ENCODE measurements at places on chromosomes 7 and 10.

GRCh38 chr10:62662486-62662885 is 142.0 kb upstream of the ADO start:
- no peak for DNase-seq

DNA sequence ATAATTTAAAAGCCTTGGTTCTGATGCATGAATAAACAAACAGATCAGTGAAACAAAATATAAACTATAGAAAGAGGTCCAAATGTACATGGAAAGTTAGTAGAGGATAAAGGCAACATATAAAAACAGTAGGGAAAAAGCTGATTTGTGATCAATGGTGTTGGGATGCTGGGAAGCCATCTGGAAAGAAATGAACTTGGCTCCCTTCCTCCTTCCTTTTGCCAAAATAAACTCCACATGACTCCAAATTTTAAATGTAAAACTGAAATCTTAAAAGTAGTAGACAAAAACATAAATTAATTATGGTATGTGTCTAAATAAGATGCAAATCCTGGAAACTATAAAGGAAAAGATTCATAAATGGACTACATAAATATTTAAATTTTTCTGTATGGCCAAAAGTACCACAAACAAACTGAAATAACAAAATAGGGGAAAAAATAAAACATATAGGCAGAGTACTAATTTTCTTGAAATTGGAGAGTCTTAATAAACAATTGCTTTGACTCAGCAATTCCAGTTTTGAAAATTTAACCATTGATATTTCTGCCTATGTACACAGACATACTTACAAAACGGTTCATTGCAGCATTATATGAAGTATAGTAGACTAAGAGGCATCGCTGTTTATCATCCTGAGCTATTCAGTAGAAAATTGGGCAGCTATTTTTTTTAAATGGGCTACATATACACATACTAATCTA is 77.0 kb upstream of the TRIM24 start:
- no peak for DNase-seq

- no peak for DNase-seq
Observed at GRCh38 chr10:74123081-74123480, 27.5 kb downstream of the AP3M1 start.

DNA sequence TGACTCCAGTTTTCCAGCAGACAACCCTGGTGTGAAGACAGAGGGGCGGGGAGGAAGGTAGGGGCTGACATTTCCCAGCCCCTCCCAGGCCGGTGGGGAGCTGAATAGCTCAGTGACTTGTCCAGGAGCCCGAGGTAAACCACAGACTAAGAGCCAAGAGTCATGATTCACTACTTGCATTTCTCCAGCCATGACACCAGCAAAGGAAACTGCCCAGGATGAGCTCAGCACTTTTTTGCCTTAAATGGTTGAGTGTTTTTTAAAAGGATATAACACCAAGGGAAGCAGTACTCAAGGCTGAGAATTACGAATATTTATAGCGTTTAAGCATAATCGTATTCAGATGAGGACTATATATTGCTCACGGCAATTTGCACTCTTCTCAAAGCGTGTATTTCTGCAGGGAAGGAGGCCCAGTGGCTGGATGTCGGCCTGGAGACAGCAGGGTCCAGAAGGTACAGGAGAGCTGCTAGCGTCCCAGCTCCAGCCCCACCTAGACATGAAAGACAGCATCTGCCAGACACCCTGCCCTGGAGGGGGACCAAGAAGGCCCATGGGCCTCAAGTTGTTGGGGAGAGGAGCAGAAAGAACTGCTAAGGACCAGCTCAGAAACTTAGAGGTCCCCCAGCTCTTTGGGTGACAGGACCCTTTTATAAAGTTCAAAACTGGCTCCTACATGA is 141.4 kb downstream of the GRID1 start:
- DNase-seq: no peak

DNA sequence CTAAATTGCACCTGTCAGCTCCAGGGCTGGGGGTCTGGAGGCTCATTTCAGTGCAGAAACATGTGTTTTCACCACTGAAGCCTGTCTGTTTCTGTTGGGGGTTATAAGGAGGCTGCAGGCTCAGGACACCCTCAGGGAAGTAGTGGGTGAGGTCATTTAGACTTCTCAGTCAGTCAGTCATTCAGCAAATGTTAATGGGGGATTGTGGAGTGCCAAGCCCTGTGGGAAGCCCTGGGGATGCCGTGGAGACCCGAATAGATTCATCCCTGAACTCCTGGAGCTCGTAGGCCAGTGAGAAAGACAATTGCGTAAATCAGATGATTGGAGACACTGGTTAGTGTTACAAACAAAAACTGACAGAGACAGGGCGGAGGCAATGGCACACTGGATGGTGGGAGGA is 19.2 kb downstream of the LHPP start:
- DNase-seq: no peak

GRCh38 chr10:110167149-110167548 is 40.3 kb upstream of the MXI1 start:
- no peak for DNase-seq

- DNase-seq: no peak
Observed at GRCh38 chr7:119196183-119196582, 971.7 kb downstream of the ANKRD7 start.

- DNase-seq: peak; percentile 73
Observed at GRCh38 chr7:131692131-131692960, 135.9 kb upstream of the PODXL start.

DNA sequence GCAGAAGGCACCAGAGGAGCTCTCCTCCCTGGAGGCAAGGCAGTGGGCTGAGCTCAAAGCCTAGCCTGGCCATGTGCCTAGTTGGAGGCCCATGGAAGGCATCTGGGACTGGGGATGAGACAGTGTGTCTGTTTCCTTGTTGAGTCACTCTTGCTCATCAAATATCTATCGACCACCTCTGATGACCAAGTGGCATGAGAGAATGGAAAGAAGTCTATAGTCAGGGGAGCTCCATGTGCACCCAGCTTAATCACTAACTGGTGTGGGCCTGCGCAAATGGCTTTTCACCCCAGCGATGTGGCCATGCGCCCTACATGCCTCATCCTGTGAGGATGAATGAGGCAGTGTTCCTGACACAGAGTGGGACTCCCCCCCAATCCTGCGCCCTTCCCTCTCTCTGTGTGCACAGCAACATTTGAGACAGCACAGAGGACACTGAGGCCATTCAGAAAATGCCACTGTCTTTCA is 229.9 kb downstream of the RPS24 start:
- no peak for DNase-seq

DNA sequence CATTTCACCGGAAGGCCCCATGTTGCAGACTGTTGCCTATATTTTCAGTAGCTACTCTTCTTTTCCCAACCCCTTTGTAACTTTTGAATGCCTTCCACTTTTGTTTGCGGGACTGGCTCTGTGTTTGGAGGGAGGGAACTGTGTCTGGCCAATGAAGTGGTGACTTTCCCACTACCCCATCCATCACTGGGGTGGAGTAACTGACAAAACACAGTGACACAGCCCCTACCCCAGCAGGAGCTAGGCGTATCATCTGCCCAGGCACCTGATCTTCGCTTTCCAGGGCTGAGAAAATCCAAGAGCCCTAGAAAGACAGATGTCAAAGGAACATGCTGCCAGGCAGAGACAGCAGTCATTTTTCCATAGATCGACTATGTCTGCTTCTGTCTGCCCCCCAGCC is 710.6 kb upstream of the CELF2 start:
- DNase-seq: no peak

DNA sequence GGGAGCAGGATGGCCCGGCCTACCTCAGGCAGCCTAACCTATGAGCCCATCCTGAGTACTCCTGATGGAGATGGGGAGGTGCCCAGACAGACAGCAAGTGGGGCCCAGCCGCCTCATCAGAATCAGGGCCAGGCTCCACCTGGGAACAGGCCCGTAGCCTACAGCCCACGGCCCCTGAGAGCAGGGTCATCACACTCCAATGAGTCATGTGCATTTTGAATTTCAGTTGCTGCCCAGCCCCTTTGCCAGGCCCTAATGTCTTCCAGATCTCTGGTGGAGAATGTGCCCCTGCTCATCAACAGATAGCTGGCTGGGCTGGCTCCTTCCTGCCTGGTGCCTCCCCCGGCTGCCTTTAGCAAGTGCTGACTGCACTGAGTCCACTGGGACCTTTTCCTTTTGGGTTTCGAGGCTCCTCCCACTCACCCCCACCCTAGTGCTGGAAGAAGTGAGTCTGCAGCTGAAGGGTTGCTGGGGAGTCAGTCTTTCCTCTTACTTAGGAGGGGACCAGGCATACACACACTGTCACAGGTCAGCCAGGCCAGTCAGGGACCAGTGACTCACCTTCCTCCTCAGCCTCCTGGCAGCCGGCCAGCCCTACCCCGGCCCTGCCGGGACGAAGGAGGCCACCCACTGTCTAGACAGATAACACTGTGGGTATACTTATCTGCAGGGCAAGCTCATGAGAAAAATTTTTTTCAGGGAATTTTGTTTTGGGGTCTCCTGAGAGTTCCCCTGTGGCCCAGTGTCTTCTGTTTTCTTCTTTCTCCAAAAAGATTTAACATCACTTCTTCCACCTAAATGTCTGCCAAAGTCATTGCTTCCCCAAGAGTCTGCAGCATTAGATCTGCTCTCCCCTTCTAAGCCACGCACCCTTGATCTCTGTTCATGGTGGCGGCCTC is 9.1 kb upstream of the ASIC3 start:
- DNase-seq: no peak

GRCh38 chr10:5809527-5810154 is 3.6 kb downstream of the GDI2 start:
- DNase-seq: no peak

- DNase-seq: no peak
Observed at GRCh38 chr10:83012866-83013265, 1126.4 kb upstream of the GHITM start.

GRCh38 chr10:133528296-133528844 is 1.2 kb downstream of the CYP2E1 start:
- DNase-seq: no peak

- DNase-seq: peak; percentile 48
Observed at GRCh38 chr10:15168291-15168785, at the start of gene NMT2. NMT2 (minus strand) TSS chr10:15168693; CDS start chr10:15168612, 81 bp downstream.

DNA sequence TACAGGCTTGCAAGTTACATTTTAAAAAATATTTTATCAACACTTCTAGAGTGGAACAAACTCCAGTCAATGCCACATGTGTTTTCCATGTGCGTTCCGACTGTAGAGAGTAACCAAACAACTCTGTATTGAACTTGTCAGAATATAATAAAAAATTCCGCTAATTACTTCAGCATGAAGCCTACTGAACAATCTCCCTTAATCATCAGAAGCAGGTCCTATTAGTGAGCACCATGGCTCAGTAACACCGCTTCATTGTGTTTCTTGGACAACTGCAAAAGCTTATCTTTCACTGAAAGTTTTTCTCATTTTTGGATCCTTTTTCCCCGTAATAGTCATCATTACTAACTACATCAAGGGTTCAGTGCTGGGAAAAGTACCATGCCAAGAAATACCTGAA is 117.0 kb downstream of the MKX start:
- no peak for DNase-seq

DNA sequence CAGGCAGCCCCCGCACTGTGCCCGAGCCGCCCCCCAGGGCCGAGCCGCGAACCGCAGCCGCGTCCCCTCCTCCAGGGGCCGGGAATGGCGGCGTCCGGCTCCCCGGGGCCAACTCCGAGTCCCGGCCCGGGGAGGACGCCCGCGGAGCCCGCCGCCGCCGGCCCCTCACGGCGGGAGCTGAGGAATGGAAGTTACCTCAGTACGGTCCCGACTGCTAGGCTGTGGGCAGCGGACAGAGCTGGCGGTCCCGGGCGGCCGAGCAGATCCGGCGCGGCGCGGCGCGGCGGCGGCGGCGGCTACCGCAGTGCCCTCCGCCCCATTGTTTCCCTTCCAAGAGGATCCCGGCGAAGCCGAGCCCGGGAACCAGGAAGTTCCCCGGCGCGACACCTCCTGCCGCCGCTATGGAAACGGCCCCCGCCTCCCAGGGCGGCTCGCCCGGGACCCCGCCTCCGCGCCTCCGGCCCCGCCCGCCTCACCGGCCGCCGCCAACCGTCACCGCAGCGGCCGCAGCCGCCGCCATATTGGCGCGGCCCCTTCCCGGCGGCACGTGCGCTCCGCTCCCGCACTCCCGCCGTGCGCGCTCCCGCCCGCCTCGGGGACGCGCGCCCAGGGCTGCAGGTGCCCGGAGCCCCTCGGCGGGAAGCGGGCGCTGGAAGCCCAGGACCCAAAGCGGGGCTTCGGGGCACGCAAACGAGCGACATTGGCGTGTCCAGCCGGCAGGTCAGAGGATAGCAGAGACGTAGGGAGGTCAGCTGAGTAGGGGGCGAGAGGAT is at the start of gene USP6NL:
Gene USP6NL, minus strand, starts transcription at position 403 of the 773 bp plus-strand sequence. CDS start 14,016 bp downstream, outside the sequence.
- DNase-seq: peak; percentile 25

GRCh38 chr10:127115100-127115499 is 81.3 kb downstream of the INSYN2A start:
- no peak for DNase-seq

GRCh38 chr7:27269455-27269854 is 26.9 kb downstream of the EVX1 start:
- DNase-seq: no peak

DNA sequence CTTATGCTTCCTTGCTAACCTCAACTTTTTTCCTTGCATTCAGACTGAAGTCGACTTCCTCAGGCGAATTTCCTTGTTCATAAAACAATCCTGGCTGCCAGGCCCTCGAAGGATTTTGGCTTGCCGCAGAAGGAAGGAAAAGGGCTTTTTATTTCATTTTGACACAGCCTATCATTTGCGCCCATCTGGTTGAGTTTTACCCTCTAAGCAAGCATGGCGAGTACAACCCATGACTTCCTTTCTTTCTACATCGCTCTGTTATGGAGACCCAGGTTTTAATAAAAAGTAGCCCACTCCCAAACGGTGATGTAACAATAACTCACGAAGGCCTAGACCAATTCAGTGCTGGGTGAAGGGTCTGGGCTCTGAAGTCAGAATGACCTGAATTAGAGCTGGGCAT is 109.3 kb downstream of the PRPF18 start:
- no peak for DNase-seq

GRCh38 chr10:34104829-34105572 is 710.1 kb downstream of the PARD3 start:
- DNase-seq: no peak
